ENCODE measurements at places on chromosomes 5 and 9. TPM values are rescaled to one million over a fixed set of nuclear protein-coding genes. Genes with fewer than 3 reads are reported as not detected.

- no peak for DNase-seq
Measured at GRCh38 chr5:39717176-39717897, 292.6 kb upstream of the DAB2 start.

DNA sequence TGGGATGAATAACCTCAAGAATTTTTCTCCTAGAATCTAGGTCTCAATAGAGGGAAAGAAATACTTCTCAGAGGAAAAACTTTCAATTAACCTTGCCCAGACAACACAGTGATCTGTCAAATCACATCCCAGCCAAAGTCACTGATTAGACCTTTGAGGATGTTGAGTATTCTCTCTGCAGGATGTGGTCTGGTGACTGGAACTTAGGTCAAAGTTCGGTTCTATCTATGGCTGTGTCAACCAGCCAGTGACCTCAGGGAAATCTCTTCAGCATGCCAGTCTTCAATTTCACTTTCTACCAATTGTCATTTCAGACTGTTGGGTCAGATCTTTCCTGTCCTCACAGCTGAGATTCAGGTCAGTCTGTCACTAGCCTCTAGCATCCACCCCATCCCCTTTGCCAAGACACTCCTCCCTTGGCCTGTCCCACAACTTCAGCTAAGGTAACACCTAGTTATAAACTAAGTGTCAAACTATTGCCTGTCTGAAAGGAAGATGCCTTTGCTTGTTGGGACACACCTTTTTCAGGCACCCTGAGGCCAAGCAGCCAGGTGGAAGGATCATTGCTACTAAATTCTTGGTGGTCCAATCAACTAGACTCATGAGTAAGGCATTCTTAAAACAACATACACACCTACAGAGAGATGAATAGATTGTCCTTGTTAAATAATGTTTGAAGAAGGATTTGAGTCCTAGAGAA lies 156.3 kb upstream of the FST start:
- no peak for DNase-seq

- DNase-seq = no peak
Measured at GRCh38 chr5:21680196-21680595, 1172.9 kb downstream of the CDH12 start.

GRCh38 chr9:110755179-110755578 lies 86.6 kb downstream of the MUSK start:
- no peak for DNase-seq

- DNase-seq = no peak
Measured at GRCh38 chr5:67019065-67019845, 177.3 kb downstream of the CD180 start.

DNA sequence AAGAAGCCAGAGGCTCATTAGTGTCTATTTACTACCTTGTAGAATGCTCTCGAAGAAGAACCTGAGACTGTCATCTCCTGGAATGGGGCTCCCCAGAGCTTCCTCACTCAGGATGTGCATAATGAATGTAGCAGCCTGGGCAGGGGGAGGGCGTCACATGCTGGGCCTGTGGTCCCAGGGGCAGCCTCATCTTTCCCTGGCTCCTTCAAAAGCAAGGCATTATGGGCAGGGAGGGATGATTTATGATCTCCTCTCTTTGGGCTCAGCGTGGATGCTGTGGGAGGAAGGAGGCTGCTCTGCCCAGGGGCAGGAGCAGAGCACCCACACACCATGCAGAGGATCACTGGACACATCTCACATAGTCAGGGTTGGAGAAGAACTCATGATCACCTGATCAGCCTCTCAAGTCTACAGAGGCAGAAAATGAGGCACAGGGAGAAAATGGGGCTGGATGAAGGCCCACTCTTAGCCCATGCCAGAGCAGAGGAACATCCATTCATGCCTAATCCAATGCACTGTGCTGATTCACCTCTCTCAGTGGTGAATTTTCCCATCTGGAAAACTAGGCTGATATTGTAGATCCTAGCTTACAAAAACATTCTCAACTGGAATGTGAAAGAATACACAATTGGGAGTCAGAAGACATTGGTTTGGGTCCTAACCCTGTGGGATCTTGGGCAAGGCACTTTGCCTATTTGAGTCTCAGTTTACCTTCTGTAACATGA lies 173.7 kb downstream of the CARTPT start:
- no peak for DNase-seq

- no peak for DNase-seq
Measured at GRCh38 chr5:153780876-153781705, 257.6 kb downstream of the FAM114A2 start.

- no peak for DNase-seq
Measured at GRCh38 chr5:143921525-143922311, 109.8 kb downstream of the HMHB1 start.

DNA sequence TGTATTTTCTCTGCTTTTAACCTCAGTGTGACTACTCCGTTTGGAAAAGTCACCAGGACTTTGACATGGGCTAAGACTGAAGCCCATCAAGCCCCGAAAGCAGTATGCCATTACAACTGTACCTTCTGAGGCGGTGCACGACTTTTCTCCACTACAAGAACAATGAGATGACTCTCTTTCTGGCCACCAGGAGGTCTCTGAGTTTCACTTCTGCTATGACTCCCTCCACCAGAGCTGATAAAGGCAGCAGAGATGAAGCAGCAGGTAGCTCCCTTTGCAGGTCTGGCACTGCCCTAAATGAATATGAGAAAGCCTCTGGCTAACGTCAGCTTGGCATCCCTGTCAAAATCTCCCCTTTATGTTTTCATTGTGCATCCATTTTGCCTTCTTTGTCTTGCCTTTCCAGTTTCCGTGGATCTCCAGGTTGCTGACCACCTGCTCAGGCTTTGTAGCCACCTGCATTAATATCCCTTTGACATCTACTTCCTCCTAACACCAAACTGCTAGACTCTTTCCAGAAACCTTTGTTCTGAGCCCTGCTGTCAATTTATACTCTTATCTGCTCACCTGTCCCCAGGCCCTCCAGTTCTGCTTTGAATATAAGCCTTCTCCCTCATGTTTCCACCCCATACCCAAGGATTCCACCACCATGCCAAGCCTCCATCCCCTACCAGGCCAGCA lies 221.7 kb downstream of the ZNF608 start:
- DNase-seq = no peak

GRCh38 chr5:167603135-167603534 lies 688.3 kb upstream of the WWC1 start:
- DNase-seq = no peak

DNA sequence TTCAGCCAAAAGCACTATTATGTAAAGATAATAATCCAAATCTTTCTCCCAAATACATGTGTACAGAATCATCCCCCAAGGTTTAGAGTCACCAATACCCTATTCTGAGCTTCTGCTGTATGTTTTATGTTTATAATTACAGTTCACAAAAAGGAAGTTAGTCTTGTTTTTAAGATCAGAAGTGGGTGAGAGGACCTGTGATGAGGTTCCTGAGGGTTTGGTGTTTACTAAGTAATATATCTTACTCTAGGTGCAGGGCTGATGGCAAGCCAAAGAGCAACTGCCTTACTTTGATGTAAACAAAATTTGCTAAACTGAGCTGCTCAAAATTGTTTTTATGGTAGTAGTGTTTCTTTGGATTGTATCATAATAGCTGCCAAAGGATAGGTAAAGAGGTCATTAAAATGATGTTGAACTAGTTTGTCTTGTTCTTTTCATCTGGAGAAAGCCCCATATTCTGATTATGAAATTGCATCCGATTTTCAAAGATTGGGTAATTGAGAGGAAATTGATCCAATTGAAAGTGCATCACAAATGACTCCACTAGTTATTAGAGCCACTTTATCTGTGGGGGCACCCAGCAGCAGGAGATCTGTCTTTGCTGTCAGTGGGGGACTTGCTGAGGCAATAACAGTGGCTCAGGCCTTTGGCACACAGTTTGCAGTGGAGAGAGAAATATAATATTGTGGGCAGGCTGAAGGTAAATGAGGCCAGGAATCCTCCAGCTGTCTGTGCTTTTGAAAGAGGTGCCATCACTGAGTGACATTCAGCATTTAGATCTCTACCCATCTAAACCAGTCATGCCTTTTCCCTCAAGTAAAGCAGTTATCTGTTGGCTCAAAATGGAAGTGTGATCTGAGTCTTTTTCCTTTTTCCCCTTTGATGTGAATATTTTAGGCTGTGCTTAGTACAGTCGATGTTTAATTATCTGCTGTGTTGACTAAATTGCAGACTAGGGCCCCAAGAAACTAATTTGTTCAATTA lies 14.1 kb downstream of the TRIM32 start:
- DNase-seq = no peak

DNA sequence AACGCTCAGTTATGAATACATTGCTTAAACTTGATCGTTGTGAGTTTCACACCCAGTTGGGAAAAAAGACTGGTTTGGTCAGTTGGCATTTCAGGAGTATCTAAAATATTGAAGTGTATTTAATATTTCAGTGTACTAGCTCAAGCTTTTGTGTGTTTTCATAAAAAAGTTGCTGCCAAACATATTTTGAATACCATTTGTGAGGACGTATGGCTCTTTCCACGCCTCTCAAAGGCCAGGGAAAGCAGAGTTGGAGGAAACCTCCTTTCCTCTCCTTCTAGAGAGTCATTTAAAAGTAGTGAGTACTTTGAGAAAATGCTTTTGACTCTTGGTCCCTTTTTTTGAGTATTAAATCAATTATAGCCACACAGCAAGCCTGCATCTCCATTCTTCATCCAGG lies 43.2 kb upstream of the ANKRD33B start:
- DNase-seq = no peak

DNA sequence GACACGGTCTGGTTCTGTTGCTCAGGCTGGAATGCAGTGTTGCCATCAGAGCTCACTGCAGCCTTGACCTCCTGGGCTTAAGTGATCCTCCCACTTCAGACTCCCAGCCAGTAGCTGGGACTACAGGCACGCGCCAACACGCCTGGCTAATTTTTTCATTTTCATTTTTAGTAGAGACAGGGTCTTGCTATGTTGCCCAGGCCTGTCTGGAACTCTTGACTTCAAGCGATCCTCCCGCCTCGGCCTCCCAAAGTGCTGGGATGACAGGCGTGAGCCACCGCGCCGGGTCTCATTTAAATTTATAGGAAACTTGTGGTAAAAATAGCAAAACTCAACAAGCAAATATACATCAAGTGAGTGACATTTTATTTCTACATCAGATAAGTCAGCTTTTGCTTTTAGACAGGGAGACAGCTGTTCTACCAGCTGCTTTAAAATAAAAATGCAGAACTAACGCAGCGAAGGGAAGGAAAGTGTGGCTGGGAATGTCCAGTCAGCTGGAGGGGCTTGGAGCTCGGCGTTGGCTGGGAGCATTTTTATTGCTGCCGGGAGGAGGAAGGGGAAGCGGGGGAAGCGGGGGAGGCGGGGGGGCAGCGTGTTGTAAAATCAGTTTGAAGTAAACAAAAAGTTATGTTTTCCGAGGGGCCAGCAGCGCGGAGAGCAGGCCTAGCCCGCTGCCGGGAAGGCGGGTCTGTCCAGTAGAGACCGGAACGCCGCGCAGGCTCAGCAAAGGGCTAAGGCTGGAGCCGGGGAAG lies 707 bp upstream of the ZFYVE16 start:
- peak; percentile 36 for DNase-seq

- DNase-seq = no peak
Measured at GRCh38 chr5:67363963-67364362, 167.4 kb upstream of the CD180 start.

GRCh38 chr9:250625-251024 lies 36.0 kb downstream of the DOCK8 start:
- no peak for DNase-seq

DNA sequence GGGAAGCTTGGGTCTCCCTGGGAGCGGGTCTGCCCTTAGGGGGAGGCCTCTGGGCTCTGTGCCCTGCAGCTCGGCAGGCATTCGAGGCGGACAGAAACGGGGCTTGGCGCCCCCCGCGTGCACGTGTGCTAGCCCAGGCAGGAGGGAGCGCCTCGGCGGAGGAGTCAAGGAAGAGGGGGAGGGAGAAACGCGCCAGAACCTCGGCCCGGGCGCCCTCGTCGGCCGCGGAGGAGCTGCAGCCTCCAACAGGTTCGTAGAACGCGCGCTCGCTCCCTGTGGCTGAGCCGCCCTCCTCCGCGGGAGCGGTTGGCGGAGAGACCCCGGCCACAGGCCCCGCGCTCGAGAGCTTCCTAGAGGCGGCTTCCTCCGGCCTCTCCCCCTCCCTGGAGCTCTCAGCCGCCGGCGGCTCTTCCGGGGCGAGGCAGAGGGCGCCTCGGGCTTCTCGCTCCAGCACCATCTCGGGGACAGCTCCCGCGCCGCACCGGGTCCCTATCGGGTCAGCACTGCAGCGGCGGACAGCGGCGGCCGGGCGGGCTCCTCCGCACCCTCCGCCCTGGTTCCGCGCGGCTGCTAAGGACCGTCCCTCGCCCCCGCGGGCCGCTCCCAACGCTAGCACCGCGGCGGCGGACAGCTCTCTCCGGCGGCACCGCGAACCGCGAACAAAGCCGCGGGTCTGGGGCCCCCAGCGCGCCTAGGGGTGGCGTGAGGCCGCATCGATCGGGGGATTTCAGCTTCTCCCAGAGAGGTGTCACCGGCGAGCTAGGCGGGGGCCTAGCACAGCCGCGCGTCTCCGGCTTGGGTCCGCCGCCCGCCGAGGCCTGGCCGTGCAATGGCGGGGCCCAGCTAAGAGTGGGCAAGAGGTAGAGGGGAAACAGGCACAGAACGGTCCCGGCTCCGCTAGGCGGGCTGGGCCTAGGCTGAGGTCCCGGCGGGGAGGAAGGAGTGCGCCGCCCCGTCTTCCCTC lies 74.6 kb upstream of the CPLX2 start:
- DNase-seq = peak; percentile 95

- no peak for DNase-seq
Measured at GRCh38 chr5:171714851-171715250, 70.8 kb upstream of the SMIM23 start.

- DNase-seq = no peak
Measured at GRCh38 chr9:87708986-87709728, 16.8 kb upstream of the CTSL start.

DNA sequence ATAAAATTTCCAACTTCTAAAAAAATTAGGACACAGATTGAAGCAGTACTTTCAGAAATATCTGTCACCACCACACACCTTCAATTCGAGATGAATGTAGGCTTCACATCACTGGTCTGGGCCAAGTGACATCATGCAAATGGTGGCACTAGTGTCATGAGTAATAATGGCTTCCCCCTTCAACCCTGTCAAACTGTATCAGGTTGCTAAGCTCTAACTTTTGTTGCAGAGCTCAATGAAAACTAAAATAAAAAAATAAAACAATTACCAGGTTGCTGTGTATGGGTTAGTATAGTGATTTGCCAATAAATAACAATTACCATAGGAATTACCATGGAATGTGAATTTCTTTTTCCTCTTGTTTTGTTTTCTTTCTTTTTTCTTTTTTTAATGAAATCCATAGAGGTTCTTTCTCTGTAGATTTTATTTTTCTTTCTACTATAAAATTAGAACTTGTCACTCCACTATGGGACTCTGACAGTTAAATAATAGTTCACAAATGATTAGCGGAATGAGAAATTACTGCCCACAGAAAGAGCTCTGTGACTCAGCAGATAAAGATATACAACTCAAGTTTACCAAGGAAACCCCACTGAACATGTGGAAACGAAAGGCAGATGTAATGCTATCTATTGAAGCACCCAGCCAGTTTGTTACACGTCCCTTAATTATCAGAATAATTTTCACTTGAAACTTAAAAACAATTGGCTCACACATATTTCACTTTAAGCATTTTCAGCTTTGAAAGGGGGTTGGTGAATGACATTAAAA lies 783.8 kb upstream of the WWC1 start:
- DNase-seq = no peak

FOXD4L3 gene
- total RNA-seq = not detected

PARP8 gene
- 0.79 TPM for total RNA-seq

PCDHB15 gene
- total RNA-seq = not detected

PCDHGB7 gene
- total RNA-seq = 2.4 TPM

CRB2 gene
- total RNA-seq = 0.34 TPM

ADAMTSL2 gene
- 0.68 TPM for total RNA-seq

TMEM171 gene
- total RNA-seq = 0.86 TPM

PHPT1 gene
- 103 TPM for total RNA-seq

CCDC192 gene
- not detected for total RNA-seq

DMRT3 gene
- total RNA-seq = not detected

COL23A1 gene
- 0.18 TPM for total RNA-seq

CATSPER3 gene
- total RNA-seq = 0.61 TPM
